Fibroblast of skin of left quadriceps (primary cell): ENCODE measurements at places on chromosomes 5 and 9.
A peak's percentile ranks its signal among the peaks of the same experiment; 100 is the strongest.

DNA sequence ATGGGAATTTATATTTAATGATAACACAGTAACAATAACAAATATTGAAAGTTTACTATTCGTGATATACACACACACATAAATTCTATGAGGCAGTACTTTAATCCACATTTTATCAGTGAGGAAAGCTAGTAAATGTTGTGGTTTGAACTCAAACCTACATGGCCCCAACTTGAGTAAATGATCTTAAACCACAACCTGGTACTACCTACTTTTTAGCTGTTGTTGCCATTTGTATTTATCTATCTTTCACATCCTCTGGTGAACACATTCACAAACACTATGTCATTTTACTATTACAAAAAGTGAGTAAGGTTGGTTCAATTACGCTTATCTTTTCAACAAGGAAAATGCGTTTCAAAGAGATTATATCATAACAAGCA lies 186.1 kb downstream of the SMC2 start:
- DNase-seq: no peak

DNA sequence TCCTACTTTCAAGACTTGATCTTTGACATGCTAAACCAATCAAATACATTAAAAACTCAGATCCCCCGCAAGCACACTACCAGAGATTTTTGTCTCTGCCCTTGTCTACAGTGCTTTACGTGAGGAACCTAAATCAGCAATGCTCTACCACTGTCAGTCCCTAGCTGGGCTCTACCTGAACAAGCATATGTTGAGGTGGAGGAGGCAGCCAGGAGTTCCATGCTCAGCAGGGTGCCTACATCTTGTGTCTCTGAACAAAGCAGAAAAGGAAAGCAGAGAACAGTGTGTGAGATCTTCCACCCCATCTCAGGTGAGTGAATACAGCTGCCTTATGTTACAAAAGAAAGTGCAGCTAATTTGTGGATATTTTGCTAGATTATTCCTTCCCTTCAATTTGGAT lies 255.0 kb downstream of the NDUFS4 start:
- DNase-seq: no peak

DNA sequence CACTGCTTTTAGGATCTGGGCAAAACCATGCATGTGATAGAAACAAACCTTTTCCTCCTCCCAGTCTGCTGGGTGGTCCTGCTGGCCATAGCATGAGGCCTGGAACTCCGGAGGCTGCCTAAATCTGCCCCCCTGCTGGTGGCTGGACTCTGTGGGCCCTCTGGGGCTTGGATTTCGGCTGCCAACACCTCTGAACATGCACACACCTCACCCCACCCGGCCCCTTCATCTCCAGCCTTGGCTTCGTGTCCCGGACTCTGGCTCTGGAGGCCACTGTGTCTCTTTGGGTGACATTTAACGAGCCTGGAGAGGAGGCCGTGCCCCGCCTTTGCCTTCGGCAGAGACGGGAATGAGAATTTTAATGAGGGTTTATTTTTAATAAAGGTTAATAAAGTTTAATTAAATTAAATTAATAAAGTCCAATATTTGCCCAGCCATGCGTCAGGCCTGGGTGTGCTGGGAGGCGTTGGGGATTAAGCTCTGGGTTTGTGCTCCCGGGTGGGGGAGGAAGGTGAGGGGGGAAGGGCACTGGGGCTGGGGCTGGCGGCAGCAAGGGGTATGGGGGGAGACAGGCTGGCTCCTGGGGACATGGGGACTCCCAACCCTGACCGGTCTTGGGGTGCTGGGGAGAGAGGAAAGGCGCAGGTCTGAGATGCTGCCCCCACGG lies 251.8 kb downstream of the PBX3 start:
- DNase-seq: no peak

- no peak for DNase-seq
These were observed 38.7 kb upstream of the ANGPTL2 start for GRCh38 chr9:127161081-127161624.

DNA sequence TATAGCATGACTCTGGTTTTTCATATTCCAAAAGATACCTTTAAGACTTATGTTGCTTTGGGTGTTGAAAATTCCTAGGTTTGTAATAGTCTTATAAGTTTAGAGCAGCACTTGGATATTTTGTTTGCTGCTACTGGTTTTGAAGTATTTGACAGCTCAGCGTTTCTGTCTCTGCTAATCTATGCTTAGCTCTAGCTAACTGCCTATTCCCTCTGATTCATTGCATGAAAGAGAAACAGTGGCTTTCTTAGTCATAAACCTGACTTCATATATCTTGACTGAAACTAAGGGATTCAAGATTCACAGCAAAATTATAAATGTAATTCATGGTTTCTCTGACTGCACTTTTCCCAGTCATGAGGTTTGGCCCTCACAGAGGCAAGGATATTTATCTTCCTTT lies 35.6 kb upstream of the ANXA1 start:
- peak; percentile 43 for DNase-seq

- no peak for DNase-seq
These were observed 29.9 kb downstream of the IRX2 start for GRCh38 chr5:2721385-2722138.

DNA sequence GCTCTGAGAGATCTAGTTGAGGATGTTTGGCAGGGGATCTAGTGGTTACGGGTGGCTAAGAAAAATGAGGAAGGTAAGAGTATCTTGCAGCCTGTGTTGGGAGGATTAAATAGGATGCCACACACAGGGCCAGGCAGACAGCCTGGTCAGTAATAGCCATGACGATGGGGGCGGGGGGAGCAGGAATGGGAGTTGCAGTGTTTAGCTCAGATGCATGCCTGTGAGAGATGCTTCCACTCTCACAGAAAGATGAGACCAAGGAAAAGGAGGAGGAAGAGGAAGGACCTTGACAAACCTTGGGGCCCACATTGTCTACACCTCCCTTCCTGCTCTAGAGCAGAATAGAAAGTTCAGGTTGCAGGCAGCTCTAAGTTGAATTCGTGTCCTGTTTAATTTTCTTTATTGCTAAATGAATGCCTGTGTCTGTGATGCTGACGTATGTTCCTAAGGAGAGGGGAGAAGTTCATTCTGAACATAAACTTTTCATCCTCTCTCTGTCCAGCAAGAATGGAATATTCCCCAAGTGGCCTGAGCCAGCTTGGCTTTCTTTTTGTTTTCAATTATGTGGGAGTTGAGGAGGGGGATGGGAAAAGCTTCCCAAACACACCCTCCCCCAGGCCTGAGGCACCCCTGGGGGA lies 28.7 kb downstream of the TGFBI start:
- DNase-seq: no peak

DNA sequence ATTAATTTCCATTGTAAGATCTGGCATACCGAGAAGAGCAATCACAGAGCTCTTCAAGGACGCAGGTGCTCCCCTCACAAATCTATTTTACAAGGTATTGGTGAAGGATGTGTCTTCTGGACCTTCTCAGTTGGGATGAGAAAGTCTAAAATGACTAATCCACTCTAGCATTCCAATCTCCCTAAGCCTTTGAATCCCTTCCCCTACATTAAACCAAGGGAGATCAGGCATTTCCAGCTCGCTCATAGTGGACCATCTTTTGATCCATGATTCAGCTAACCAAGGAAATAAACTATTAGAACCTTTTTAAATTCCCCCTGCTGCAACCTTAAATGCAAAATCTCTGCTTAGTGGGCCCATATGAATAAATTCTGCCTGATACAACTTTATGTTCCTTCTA lies 95.9 kb upstream of the FBN2 start:
- no peak for DNase-seq

DNA sequence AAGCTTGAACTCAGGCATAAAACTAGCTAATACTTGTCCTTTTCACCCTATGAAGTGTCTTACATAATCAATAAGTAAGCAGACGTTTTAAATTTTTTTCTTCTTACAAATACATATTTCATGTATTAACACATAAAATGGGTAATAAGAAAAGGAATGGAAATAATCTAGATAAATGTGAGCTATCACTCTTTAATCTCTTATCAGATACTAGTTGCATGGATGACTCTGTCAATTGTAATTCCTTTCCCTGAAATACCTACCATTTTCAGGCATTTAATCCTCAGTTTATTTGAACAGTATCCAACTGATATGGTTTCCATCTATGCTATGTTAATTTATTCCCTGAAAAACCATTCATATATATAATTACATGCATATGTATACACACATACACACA lies 166.0 kb upstream of the RGS7BP start:
- no peak for DNase-seq

- DNase-seq: no peak
These were observed 287.0 kb upstream of the TMEM161B start for GRCh38 chr5:88555674-88556073.

DNA sequence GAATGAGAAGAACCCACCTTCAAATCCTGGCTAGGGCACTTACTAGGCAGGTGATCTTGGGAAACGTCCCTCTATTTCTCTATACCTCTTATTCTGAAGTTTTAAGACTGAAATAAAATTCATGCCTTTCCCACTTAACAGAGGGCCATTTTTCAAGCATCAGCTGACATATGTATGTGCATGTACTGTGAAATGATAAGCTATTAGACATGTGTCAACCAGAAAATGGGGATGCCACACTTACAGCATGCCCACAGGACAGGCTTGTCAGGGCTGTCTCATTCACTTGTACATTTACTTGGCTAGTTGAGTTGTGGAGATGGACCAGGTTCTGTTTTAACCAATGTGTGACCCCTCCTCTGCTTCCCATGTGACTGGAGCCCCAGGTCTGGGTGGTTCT lies 78.5 kb downstream of the C9orf152 start:
- DNase-seq: no peak

DNA sequence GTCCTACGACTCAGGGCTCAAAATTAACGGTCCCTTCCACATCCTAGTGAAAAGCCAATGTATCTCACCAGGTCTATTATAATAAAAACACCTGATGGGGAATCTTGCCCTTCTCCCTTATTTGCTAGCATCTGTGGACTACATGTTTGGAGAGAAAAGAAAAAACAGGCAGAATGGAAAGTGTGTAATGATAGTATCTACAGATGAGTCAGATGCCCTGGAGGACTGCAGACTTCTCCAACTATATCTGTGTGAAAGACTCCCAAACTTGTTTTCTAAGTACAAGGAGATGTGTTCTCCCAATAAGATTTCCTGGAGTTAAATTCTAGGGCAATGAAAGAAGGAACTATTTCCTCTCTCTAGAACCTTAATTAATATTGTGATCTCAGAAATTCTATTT lies 66.0 kb downstream of the FOXB2 start:
- no peak for DNase-seq

GRCh38 chr5:71972777-71973473 lies 134.3 kb upstream of the MAP1B start:
- DNase-seq: no peak

GRCh38 chr5:155773680-155774079 lies 553.3 kb upstream of the SGCD start:
- no peak for DNase-seq

GRCh38 chr5:171010086-171010485 lies 148.3 kb downstream of the RANBP17 start:
- no peak for DNase-seq

DNA sequence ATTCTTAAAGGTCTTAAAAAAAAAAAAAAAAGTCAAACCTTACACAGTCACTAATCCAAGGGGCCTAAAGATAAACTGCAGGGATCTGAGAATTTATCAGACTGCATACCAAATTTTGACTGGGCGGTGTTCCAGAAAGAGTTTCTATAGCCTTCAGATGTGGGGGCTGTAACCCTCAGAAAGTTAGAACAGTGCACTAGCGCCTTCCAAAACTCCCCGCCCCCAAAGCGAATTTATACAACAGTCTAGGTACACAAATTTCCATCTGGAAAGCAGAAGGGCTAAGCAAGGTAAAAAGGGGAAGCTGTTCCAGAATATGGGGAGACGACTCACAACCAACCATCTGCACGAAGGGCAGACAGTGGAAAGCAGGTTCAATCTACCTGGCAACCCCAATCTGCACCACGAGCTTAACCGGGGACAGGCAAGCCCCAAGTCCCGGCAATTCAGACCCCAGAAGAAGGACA lies 813 bp downstream of the ERMP1 start:
- DNase-seq: no peak
